Jurkat, Clone E6-1 (cell line): ENCODE measurements at places on chromosomes 16 and 17.

GRCh38 chr17:63702721-63703015, 2.7 kb upstream of the LIMD2 start:
- DNase-seq, result no peak

- DNase-seq, result no peak
Measured at GRCh38 chr17:57092171-57092570, 7.1 kb downstream of the AKAP1 start.

- no peak for DNase-seq
Measured at GRCh38 chr16:11379420-11379819, 34.2 kb downstream of the RMI2 start.

- DNase-seq, result no peak
Measured at GRCh38 chr17:34337701-34338100, 18.5 kb downstream of the CCL8 start.

- no peak for DNase-seq
Measured at GRCh38 chr17:40284085-40284713, 3.5 kb upstream of the CDC6 start.

- DNase-seq, result no peak
Measured at GRCh38 chr17:556431-556995, 158.1 kb downstream of the VPS53 start.

- no peak for DNase-seq
Measured at GRCh38 chr16:22191532-22192260, 14.4 kb upstream of the EEF2K start.

- no peak for DNase-seq
Measured at GRCh38 chr17:59811209-59811608, 81.5 kb downstream of the TUBD1 start.

GRCh38 chr17:20954794-20955193, 88.0 kb downstream of the USP22 start:
- DNase-seq, result no peak

DNA sequence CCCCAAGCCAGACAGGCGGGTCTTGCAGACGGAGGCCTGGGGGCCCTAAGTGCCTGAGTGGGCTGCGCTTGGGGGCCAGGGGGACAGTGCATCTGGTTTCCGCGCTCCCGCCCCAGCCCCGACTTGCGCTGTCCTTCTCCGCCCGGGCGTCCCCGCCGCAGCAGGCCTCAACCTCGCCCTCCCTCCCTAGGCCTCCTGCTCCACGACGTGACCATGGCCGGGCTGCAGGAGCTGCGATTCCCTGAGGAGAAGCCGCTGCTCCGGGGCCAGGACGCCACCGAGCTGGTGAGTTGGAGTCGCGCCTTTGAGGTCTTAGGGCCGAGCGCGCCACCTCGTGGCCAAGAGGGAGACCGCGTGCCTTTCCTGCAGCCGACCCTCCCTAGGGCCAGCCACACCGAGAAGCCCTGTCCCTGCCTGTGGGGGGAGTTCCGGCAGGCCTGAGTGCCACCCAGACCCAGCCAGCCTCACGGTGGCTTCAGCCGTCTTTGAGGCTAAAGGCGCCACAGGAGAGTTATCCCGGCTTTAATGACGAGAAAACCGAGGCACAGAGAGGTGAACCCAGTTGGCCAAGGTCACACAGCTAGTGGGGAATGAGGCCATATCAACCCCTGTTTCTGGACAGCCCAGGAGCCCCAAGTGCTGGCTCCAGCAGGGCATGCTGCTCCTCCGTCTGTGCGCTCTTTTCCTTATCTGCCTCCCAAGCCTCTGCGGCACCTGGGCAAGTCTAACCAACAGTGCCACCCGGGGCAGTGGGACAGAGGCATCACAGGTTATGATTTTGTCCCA, 12.2 kb upstream of the NDRG4 start:
- DNase-seq, result peak; percentile 40

GRCh38 chr17:14197586-14197985, 39.1 kb downstream of the CDRT15 start:
- DNase-seq, result no peak

- DNase-seq, result no peak
Measured at GRCh38 chr16:19666477-19666876, 51.5 kb downstream of the KNOP1 start.

GRCh38 chr17:77182205-77183172, 41.7 kb downstream of the SEC14L1 start:
- DNase-seq, result no peak

GRCh38 chr17:3528403-3528851, 29.2 kb downstream of the TRPV3 start:
- DNase-seq, result no peak

DNA sequence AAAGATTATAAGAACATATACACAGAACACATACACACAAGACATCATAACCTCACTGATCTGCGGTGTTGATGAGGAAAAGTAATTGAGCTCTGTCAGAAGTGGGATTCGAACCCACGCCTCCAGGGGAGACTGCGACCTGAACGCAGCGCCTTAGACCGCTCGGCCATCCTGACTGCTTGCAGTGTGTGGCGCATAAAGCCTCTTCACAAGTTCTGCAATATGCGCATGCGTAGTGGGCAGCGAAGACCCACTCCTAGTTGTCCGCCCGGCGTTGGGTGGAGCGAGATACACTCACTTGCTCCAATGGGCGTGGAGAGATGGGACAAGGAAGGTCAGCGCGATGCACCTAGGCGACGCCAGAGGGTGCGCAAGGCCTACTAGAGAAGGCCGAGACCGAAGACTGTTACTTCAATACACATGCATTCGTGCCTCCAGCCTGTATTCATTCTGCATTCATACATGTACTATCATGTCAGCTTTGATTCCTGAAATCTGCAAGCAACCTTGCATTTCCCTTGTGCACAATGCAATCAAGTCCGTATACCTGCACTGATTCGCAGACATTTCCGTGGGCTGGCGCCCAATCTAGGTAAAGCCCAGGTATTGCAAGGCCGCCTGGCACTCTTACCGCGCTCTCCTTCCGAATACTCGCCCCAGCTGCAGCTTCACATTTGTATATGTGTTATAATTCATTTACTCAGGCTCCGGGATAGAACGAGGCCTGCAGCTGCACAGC, 16.1 kb upstream of the PLLP start:
- DNase-seq, result peak; percentile 98

DNA sequence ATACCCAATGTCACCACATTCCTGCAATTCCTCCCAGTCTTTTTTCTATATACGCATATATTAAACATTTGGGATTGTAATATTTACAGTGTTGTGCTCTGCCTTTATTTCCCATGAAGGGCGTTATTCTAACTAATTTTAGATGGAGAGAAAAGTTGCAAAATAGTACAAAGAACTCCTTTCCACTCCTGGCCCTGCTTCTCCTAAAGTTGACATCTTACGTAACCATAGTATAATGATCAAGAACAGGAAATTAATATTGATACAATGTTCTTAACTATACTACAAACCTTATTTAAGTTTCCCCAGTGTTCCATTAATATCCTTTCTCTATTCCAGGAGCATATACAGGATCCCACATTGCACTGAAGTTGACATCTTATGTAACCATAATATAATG, 46.3 kb downstream of the TK2 start:
- no peak for DNase-seq

DNA sequence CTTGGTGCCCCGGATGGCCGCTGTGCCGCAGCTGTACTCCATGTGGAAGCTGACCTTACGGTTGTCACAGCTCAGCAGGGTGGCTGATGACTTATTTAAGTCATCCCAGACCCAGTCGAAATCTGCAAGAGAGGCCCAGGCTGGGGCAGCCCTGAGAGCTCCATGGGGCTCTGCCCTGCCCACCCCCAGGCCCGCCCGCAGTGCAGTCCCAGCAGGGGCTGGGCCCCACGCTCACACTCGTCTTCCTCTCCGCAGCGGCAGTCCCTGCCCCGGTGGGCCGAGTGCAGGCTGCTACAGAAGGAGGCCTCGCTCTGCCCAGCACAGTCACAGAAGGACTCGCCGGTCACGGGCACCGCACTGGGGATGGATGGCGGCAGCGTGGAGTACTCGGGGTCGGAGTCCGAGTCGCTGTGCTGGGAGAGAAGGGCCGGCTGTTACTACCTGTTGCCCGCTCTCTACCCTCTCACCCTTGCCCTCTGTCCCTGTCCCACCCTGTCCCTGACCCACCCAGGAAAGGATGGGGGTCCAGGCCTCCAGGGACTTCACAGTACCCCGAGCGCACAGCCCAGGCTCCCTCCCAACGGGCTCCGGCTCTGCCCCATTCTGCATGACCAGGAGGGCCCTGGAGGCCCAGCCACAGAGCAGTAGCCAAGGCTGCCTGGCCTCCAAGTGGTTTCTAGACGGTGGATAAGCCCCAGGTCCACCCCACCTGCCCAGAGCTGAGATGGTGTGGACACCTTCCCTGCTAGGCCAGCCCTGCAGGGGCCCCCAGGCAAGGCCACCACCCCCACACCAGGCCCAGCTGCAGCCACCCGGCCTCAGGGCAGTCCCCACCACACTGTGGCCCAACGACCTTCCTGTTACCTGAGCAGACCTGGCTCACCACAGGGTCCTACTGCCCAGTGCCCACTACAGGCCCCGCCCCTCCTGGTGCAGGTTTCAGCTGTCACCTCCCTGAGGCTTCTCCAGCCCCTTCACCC, 3.9 kb downstream of the SPSB3 start:
- no peak for DNase-seq

DNA sequence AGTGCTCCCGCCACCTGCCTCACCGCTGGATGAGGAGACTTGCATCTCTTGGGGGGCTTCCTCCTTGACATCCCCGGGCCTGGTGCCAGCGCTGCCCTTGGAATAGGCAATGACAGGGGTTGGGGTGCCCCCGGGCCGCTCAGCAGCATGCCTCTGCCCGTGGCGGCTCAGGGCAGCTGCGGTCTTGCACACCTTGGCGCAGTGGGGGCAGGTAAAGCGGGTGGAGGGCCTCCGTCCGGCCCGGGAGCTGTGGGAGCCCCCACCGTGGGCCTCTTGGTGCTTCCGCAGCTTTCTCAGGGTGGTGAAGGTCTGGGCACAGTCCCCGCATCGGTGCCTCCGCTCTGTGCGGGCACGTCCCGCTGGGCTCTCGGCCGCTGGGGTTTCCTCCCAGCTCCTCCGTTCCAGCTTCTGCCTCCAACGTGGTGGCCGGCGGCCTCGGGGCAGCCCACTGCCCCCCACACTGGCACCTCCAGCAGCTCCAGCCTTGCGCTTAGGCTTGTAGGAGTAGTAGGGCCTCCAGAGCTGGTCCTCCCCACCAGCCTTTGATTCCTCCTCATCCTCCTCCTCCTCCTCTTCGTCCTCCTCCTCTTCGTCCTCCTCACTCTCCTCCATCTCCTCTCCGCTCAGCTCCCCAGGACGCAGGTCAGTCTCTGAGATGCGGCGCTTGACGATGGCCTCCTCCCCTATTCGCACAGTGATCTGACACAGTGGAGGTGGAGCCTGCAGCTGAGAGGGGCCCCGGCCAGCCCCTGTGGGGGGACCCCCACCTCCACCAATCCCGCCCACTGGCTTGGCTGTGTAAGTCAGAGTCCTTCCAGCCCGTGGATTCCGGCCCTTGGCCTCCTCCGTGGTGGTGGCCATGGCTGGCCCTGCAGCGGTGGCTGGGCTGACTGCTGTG, 16.7 kb downstream of the ZBTB4 start:
- no peak for DNase-seq

DNA sequence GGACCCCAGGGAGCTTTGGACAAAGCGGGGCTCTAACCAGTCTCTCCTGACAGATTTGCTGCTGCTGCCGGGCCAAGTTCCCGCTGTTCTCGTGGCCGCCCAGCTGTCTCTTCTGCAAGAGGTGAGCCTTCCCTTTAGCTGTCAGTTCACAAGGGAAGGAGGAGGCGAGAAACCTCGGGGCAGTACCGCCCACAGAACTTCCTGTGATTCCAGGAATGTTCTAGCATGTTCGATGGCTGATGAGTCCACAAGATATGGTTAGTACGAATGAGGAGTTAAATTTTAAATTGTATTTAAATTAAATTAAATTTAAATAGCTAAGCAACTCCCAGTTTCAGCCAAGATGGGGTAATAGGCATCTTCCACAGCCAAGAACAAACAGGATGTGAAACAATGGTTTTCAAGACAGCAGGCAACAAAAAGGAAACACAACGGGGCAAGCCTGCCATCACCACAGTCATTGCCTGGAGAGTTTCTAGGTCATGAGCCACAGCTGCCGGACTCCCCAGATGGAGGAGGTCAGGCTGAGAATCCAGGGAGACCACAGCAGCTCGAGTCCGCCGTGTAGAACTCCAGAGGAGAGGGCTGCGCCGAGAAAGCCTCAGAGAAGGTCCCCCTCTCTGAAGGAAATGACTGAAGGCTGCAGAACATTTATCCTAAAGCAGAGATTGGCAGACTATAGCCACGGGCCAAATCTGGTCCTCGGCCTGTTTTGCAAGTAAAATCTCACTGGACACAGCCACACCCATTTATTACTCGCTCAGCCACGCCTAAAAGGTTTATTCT, 9.5 kb upstream of the TCF25 start:
- no peak for DNase-seq

DNA sequence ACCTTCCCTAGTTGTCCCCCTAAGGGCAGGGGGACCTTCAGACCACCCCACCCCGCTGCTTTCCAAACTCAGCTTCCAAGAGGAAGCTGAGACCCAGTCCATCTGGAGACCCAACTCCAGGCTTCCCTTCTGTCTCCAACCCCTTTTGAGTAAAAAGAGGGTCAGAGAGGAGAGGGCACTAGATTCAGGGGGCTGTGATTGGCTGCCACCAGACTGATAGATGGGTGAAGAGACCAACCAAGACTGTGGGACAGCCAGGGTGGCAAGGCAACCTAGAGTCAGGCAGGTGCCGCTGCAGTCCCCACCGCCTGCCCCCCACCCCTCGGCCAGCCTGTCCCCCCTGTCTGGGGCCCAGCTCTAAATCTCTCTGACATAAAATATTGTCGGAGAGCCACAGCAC, 92.5 kb downstream of the SDK2 start:
- peak; percentile 25 for DNase-seq

DNA sequence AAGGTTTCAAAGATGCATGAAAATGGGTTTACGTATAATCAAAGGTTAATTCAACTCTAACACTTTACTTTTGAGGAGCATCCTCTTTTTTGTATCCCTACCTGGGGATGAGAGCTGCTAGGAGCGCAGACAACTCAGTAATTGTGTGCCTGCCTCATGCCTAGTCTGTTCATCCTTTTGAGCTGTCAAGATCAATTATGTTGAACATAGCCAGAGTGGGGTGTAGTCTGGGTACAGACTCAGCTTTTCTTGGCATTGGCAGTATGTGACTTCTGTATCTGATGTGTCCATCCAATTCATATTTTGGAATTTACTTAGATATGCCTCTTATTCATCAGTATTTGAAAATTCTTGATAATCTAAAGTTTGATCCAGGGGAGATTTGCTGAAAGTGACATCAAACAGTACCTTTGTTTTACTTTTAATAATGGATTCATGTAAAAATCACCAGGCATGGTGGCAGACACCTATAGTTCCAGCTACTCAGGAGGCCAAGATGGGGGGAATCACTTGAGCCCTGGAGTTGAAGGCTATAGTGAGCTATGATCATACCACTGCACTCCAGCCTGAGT, 24.1 kb downstream of the PRKCA start:
- DNase-seq, result no peak

GRCh38 chr16:8937803-8938202, 25.9 kb downstream of the USP7 start:
- DNase-seq, result no peak
